ENCODE measurements at places on chromosomes 2 and 18. TPM values are rescaled to one million over a fixed set of nuclear protein-coding genes. Genes with fewer than 3 reads are reported as not detected.

DNA sequence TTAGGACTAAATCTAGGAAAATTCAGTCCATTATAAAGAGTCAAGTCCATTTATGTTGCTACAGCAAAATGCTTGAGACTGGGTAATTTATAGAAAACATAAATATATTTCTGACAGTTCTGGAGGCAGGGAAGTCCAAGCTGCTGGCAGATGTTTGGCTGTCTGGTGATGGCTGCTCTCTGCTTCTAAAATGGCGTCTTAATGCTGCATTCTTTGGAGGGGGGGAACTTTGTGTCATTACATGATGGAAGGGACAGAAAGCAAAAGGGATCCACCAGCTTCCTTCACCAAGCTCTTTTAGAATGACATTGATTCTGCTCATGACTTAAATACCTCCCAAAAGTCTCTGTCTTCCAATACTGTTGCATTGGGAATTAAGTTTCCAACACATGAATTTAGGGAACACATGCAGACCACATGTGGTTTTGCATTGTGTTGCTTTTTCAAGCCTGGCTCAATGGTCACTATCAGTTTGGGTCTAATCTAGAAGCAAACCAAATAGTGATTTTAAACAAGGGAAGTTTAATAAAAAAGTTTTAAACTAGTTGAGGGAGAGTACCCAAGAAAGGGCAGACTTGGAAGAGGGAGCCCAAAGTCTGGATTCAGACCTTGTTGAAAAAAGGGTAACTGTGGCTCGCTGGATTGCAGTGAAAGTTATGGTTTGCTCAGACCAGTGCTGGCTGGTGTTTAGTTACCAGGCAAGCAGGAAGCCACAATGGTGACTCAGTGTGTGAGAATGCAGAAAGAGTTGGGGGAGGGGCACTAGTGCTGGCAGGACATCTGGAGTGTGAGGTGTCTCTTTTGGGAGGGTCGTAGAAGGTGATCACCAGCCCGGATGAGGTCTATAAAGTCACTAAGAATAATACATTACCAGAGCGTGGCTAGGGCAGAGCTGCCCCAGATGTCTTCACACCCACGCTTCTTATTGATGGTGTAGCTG, 30.8 kb downstream of the C18orf54 start:
- H3K4me1 ChIP-seq: peaks cover 14% of the 10 kb centered on the region
- no peaks in the 10 kb centered on the region for H3K36me3 ChIP-seq
- H3K4me3 ChIP-seq: no peak overlapping the region

The FSHR gene
- polyA plus RNA-seq: not detected

GRCh38 chr2:106664669-106665068, 177.5 kb downstream of the CD8B2 start:
- H3K36me3 ChIP-seq: no peaks in the 10 kb centered on the region
- peak; percentile 22 for DNase-seq
- H3K4me3 ChIP-seq: no peak overlapping the region
- H3K4me1 ChIP-seq: no peaks in the 10 kb centered on the region
- no peak overlapping the region for H3K27ac ChIP-seq

The SETBP1 gene
- 0.01 TPM for polyA plus RNA-seq

The ST8SIA5 gene
- not detected for polyA plus RNA-seq

DNA sequence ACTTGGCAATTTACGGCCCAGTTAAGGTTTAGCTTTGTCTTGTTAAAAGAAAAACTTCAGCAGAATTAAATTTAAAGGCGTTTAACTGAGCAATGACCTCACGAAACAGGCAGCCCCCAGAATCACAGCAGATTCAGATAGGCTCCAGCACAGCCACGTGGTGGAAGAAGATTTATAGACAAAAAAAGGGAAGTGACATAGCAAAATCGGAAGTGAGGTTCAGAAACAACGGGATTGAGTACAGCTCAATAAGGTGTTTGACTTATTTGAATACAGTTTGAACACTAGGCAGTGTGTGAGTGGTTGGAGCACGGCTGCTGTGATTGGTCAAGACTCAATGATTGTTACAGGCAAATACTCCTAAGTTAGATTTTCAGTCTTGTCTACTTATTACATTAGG, 79.8 kb downstream of the MOGAT1 start:
- H3K27ac ChIP-seq: no peak overlapping the region
- peaks cover 10% of the 10 kb centered on the region for H3K4me1 ChIP-seq
- H3K36me3 ChIP-seq: no peaks in the 10 kb centered on the region
- peak; percentile 25 for DNase-seq

The RESP18 gene
- polyA plus RNA-seq: not detected

DNA sequence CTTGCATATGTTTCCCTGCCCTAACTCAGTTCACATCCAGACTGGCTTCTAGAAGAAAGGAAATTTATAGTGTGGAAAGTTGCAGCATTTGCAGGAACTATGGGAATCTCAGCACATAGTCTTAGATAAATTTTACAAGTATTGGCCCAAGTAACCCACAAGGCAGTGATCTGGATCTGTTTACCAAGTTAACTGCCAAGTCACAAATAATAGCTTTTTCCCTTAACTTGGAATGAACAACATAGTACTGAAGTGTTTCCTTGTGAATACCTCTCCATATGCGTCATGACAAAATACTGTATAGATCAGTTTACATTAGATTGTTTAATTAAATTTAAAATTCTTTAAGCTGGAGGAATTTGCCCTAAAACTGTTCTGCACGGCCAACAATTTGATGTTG, 255.8 kb upstream of the EPAS1 start:
- DNase-seq: no peak
- no peak overlapping the region for H3K27ac ChIP-seq
- H3K4me1 ChIP-seq: no peaks in the 10 kb centered on the region
- no peaks in the 10 kb centered on the region for H3K36me3 ChIP-seq

The CRACDL gene
- 0.35 TPM for polyA plus RNA-seq
